ENCODE measurements at places on chromosomes 1 and 21.

GRCh38 chr1:200400556-200400955 is 9.3 kb downstream of the ZNF281 start:
- DNase-seq = no peak

- no peak for DNase-seq
Observed at GRCh38 chr1:184356891-184357290, 29.9 kb upstream of the C1orf21 start.

DNA sequence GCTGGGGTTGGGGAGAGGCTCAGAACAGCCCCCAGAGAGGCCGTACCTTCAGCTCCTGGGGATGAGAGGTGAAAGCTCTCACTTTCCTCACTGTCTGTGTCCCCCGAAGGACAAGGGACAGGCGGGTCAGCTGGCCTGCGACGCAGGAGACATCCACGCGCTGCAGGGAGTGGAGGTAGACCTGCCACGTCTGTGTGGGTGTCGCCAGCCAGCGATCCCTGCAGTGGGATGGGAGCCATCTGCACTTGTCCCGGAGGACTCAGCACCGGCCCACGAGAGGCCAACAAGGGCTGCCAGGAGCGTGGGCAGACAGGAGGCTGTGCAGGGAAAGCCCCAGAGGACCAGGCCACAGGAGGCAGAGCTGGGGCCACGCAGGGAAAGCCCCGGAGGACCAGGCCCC is 127.2 kb downstream of the NPHP4 start:
- DNase-seq = no peak

DNA sequence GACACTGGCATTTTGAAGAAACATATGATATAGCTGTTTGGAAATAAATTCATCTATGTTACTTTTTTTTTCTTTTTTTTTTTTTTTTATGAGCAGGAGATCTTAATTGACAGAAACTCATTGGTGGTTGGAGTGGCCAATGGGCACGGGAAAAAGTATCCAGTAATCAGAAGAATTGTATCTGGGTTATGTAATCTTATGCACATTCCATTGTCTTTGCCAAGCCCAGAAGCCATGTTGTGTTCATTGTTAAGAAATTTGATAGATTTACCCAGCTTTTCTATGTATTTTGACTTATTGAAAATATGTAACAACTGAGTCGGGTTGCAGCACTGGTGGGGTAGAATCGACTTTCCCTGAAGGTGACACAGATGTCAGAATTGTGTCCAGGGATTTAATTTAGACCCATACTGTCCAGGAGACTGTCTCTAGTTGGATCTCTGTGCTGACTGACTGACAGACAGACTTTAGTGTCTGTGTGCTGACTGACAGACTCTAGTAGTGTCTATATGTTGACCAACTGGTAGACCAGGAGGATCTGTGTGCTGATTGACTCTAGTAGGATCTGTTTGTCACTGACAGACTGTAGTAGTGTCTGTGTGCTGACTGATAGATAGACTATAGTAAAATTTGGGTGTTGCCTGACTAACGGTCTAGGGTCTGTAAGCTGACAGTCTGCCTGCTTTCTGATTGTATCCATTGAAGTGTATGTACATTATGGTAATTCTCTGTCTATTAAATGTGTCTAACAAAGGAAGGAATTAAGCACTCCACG is 12.3 kb upstream of the C4BPB start:
- DNase-seq = no peak

DNA sequence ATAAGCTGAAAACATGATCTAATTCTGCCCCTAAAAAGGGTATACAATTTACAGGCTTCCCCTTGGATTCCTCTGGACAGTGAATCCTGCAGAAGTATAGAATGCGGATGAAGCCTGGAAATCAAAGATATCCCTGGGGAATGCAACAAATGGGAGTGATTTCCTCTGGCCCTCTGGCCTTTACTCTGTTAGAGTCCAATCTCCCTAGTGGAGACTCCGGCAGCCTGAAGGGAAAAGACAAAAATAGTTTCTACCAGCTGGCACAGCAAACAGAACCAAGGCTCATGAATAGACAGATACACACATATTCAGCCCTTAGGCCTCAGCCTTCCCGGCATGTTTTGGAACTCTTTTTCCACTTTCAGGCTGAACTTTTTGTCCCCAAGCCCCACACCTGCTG is 3.9 kb upstream of the LRRC52 start:
- DNase-seq = no peak
